ENCODE measurements at places on chromosomes 7 and 10.

DNA sequence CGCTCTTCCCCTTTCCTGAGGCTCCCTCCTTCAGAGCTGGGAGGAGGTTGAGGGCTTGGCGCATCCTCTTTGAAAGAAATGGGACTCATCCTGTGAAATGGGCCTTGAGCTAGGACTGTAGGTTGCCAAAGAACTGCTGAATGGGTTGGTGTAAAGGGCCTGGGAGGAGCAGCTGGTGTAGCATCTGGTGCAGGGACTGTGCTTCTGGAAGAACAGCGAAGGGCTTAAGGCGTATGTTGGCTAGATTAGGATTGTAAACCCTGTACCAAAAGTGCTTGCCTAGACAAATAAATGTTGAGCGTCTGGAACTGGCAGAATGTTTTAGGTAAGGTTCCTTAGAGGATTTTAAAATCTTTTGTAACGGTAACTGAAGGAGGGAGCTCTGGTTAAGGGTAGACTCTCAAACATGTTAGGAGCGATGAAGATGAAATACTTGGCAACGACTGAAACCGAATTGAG is 563 bp downstream of the STAM start:
- DNase-seq, result peak; percentile 33

DNA sequence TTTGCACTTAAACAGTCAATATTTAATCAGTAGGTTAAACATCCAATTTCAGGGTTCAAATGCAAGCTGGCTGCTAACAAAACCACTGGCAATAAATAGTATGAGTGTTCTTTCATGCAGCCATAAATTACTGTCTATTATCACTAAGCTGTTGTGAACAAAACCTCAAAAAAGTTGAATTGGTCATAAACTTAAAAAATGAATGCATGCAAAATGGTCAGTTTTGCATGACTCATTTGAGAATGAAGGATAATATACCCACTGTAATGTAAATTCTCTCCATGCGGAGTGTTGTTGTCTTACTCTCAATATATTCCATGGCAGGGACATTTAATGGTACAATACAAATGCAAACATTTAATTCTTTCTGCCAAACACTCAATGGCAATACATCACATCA is 226.4 kb downstream of the MAGI2 start:
- DNase-seq, result no peak

DNA sequence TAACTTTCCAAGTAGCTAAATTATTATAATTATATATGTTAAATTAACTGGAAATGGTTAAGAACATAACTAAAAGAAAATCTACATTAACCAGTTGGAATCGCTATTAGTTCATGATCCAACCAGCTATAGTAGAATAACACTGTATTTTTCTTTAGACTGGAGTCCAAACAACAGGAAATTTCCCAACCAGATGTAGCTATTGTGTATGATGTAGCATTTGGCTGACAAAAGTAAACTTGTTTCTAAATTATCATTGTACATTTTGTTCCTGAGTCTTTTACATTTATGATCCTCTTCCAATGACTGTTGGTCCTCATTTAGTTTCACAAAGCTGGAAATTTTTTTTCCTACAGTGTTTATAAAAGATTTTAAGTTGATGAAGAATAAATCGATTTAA is 62.1 kb downstream of the PAPSS2 start:
- DNase-seq, result no peak

GRCh38 chr10:102451105-102451969 is at the start of gene C10orf95:
C10orf95 (minus strand) TSS chr10:102451543; CDS start chr10:102451093, 450 bp downstream.
- no peak for DNase-seq

DNA sequence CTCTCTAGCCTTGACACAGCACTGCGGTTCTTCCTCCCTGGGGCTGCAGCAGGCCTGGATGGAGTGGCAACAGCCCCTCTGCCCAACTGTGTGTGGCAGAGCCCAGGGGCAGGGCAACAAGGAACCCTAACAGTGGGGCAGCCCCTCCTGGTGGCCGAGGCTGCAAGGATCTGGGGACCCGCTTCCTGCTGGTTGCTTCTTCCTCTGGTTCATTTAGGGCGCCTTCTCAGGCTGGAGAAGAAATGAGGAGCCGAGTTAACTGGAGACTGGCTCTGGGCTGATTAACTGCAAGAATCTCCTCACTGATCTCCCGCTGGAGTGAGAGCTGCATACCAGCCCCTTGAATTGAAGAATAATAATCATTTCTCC is 80.1 kb upstream of the EMX2 start:
- DNase-seq, result no peak

GRCh38 chr7:73851410-73852338 is 9.3 kb upstream of the TMEM270 start:
- DNase-seq, result peak; percentile 82

DNA sequence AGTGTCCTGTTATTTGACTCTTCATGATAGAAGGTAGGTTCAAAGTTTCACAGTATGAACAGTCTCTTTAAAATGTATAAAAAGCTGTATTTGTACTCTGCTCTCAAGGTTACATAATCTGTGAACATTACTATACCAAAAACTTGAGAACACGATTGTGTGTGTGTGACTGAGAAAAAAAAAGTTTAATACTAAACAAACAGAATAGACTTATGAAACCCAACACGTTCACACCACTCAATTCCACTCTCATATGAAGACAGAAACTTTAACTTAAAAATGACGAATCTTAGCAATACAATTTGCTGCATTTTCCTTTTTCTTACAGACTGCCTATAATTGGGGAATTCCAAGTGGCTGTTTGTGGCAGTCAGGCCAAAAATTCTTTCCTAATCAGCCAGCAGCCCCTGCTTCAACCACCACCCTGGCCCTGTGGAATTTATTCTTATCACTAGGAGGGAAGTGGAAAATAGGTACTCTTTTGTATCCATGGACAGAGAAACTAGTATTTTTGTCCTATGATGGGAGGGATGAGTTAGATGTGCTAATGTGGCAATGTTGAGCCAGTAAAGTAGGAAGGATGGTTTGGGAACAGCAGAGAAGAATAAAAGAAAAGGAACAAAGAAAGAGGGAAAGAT is 42.8 kb downstream of the MINDY3 start:
- no peak for DNase-seq

DNA sequence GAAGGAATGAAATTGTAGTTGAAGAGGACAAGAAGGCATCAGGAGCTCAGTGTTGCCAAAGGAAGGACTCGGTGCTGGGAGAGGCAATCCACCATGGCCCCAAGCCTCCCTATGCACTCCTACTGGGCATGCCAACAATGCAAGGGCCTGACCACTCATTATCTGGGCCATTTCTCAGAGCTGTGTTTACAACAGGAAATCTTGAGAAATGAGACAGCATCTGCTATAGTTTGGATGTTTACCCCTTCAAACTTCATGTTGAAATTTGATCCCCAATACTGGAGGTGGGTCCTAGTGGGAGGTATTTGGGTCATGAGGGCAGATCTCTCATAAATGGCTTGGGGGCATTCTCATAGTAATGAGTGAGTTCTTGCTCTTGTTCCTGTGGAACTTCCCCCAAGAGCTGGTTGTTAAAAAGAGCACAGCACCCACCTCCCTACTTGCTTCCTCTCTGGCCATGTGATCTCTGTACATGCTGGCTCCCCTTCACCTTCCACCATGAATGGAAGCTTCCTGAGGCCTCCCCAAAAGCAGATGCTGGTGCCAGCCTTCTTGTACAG is 50.8 kb upstream of the AOAH start:
- peak; percentile 56 for DNase-seq

DNA sequence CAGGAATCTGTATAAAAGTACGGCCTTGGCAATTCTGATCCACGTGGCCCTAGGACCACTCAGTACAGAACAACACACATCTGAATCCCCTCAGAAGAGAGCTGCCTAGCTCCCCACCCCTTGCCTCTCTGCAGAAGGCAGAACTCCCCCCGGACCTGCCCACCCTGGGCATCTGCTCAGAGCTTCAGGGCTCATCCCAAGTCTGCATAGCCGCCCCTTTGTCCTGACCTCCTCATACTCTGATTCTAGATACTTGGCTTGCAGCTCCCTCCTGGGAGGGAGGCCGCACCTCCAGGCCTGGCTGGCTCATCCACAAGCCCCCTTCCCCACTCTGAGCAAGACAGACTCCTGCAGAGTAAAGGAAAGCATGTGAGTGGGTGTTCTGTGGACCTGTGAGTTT is 49.6 kb downstream of the GRID1 start:
- DNase-seq, result no peak

DNA sequence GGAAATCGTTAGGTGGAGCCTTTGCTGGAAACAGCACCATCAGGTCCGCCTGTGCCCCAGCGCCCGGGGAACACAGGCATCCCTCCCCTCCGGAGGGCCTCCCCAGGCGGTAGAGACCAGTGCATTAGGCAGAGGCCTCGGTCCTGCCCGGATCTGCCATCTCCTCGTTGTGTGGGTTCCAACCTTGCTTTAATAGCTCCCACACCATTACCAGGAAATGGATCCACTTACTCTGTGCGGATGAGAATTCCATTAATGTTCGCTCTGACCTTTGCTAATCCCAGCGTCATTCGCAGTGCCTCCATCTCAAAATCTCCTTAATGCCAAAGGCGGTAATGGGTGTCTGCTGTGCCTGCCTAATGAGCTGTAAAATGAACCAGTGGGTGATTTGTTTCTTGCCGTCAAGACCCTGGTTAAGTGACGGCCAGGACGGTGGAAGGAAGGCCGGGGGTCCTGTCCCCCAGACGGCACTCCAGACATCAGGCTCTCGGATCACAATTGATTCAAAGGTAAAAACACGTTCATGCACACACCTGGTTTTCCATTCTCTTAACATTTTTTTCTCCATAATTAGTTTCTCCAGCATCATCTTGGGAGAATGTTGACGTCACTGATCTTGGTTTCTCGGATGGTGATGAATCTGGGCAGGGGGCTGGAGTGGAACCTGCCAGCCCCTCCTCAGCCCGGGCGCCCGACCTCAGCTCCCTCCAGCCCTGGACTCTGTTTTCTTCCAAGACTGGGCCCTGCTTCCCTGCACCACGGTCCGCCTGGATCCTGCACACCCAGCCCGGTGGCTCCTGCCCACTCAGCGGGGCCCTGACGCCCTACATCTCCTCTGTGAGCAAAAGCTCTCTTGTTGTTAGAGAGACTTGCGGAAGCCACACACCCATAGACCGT is 22.8 kb upstream of the FAM20C start:
- no peak for DNase-seq

GRCh38 chr7:6480323-6480660 is 32.5 kb upstream of the DAGLB start:
- DNase-seq, result no peak

DNA sequence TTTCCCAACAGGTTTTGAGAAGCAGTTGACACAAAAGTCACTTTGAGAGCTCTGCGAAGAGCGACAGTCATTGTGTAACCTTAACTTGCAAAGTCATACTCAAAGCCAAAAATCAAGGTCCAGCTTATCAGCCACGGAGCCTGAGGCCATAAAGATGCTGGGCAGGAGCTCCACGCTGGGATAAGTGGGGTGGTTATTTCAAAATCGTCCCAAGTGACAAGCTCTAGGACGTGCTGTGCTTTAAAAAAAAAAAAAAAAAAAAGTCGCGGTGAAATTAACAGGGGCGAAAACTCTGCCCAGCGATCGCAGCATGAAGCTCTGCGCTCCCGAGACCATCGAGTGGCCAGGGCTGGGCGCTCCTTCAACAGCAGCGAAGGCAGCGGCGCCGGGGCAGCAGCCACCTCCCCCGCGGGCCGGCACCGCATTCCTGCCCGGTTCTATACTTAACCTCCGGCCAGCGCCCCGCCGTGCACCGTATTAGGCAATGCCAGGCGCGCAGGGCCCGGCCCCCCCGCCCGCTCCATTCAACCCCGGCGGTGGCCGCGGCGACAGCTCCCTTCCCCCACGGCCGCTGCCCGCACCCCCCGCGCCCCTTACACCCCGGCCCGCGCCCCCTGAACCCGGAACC is 657 bp downstream of the HACD1 start:
- peak; percentile 36 for DNase-seq

DNA sequence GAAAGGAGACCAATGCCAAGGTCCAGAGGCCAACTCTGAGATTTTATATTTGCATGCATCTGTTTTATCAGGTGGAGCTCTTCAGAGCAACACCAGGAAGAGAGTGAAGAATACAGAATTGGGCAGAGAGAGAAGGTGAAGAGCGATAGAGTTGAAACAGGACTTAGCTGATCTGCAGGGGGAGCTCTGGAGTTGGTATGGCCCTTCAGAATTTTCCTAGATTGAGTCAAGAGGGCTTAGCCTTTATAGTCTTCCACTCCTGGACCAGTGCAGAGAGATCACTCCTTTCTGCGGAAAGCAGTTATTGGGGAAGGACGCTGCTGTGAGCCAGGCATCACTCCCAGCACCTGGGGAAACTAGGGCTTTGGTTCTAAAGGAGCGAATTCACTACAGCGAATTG is 105.0 kb upstream of the DGKB start:
- DNase-seq, result no peak

- no peak for DNase-seq
Measured at GRCh38 chr10:109982812-109983211, 25.0 kb upstream of the ADD3 start.

DNA sequence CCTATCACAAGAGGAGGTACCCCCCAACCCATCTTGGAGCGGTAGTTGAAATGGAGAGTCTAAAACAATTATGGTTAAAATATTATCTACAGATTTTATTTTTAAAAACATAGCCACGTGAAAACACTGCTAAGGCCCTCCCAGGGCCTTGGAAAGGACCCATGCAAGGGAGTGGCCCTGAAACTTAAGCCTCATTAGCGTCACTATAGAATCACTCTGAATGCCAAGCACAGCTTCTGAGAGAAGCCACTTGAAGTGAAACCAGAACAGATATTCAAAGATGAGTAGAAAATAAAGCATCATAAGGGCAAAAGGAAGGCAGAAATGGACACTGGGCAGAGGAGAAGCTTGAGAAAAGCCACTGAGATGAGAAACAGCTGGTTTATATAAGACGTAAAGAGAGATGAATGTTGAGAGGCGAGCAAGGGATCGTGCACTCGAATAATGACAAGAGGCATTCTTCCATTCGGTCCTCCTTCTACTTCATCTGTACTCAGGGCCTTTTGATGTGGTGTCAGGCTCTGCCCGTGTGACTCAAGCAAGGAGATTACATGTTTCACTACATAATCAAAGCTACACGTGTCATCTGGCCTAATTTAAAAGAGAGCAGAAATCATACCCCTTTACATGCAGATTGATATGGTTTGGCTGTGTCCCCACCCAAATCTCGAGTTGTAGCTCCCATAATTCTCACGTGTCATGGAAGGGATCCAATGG is 33.4 kb upstream of the SLC39A12 start:
- DNase-seq, result no peak

- no peak for DNase-seq
Measured at GRCh38 chr7:98285157-98286092, 3.9 kb downstream of the BRI3 start.

- DNase-seq, result no peak
Measured at GRCh38 chr10:131646551-131647525, 254.0 kb upstream of the PPP2R2D start.

GRCh38 chr10:7484456-7485243 is 73.8 kb upstream of the SFMBT2 start:
- DNase-seq, result no peak
